Stimulated activated CD4-positive, alpha-beta T cell treated with anti-CD3 and anti-CD28 coated beads, Interleukin-15, amount 100 ng/mL, for 1 hour (primary cell): ENCODE measurements at places on chromosomes 3 and 15.

DNA sequence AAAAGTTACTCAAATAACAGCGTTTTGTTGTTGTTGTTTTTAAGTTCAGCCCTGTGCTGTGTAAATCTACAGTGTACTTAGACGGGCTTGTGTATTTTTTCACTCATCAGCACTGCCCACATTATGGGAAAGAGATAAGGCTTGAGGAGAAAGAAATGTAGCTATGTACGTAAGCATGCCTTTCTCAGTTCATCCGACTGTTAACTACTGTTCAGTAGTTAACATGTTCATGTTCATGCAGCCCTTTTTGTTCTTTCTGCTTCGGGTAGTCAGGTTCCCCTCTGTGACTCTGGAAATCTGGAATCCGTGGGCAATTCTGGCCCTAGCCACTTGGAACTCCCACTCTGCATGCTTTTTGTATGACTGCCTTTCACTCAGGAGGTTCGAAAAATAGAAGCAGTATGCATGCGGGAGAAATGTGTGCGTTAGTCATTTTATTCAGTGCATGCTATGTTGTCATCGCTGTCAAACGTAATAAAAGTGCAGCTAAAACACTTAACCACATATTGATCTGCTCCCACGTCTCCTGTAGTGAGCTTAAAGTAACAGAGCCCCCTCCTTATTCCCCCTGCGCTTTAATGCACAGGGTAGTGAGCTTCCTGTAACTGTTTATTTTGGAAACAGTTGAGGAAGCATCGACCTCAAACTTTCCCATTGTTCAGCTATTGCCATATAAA, 283.1 kb upstream of the NR2F2 start:
- DNase-seq, result no peak

DNA sequence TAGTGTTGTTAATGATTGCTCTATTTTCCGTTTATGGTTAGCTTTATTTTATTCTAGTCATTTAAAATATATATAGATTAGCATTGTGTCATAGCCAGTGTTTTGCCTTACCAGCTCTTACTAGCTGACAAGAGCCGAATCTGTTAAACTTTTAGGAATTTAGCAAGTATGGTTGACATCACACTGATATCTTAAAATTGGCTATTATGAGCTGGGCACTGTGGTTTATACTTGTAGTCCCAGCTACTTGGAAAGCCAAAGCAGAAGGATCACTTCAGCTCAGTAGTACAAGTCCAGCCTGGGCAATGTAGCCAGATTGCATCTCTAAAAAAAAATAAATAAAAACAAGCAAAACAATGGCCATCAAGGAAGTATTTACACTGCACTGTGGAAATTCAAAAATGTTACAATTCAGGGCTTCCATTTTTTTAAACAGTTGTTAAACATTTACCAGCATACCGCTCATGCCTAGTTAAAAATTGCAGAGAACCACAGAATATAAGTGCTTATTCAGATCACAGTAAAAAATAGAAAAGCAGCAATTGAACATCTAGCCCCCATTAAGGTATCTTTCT, 208.4 kb upstream of the CGNL1 start:
- DNase-seq, result no peak

DNA sequence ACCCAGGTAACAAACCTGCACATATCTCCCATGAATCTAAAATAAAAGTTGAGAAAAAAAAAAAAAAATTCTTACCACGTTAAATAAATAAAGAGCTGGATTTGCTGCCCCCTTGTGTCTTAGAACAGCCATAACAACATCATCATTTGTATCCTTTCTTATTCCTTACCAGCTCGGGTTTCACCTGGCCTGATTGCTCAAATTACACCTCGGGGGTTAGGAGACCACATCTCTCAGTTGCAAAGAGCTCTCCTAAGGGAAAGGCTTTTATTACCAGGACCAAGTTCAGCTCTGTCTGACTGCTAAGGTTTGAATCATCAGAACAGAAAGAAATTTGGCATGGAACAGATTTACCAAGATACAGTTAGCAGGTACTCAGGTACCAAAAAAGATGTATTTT, 25.8 kb upstream of the RPL39L start:
- no peak for DNase-seq

- DNase-seq, result no peak
These were observed 119.0 kb upstream of the CTDSPL start for GRCh38 chr3:37742574-37743212.

- DNase-seq, result no peak
These were observed 30.6 kb downstream of the INTS14 start for GRCh38 chr15:65580287-65580686.

- no peak for DNase-seq
These were observed 262.0 kb upstream of the UMPS start for GRCh38 chr3:124467980-124468902.

DNA sequence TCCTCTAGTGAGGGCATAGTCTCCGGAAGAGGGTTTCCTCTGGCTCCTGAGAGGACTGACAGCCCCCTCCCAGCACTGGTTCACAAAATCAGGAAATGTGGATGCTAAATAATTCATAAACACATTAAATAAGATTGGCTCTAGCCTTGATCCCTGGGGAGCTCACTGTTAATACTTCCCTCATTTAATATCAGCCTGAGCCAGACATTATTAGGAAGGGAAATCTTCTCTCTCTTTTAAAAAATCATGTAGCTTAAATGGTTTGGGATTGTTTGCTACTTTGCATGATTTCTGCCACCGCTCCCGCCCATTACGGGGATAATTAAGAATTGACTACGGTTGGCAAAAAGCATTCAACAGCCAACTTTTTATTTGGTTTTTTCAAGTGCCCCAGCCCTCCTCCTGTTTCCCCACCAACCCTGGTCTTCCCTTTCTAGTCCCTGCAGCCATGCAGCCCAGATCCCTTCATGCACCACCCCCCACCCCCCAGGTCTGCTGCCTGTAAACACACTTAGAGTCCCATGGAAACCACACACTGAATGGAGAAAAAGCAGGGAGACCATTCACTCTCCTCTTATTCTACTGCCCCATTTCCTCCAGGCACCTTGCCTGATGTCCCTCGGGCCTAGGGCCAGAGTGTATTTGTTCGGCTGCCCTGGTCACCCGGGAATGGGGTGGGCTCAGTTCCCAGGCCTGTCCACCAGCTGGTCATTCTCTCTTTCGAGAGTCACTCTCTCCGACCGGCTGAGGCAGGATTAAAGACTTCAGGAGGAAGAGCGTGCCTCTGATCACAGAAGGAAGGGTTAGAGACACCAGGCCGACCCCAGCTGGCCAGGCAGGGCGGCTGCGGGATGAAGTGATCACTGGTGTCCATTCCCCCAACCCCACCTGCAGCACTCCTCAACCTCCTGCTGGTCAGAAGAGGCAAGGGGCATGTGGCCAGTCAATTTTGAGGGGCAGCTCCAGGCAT, 45.1 kb downstream of the SEMA5B start:
- DNase-seq, result no peak

- no peak for DNase-seq
These were observed 358.7 kb downstream of the SQOR start for GRCh38 chr15:45993508-45993907.
